ENCODE measurements at places on chromosomes 12 and 14.

DNA sequence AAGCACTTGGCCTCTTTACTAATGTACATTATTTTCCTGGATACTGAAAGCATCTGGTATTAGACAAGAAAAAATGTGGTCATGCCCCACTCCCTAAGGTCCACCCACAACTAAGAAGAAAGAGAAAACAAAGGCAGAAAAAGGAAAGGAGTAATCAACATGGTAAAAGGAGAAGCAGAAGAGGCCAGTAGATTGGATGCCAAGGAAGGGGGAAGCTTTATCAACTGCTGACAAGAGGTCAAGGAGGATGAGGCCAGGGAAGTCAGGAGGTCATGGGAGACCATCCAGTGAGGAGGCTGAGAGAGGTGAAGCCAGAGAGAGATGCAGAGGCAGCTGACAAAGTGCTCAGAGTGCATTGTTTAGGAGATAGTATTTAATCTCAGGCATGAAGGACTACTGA is 383.5 kb downstream of the ZFP36L1 start:
- no peak for DNase-seq

- DNase-seq, result no peak
Measured at GRCh38 chr14:96121660-96122395, 82.7 kb downstream of the C14orf132 start.

GRCh38 chr14:70832561-70833305 is 23.4 kb upstream of the MAP3K9 start:
- no peak for DNase-seq

GRCh38 chr12:80044694-80045046 is 54.7 kb upstream of the OTOGL start:
- DNase-seq, result no peak

DNA sequence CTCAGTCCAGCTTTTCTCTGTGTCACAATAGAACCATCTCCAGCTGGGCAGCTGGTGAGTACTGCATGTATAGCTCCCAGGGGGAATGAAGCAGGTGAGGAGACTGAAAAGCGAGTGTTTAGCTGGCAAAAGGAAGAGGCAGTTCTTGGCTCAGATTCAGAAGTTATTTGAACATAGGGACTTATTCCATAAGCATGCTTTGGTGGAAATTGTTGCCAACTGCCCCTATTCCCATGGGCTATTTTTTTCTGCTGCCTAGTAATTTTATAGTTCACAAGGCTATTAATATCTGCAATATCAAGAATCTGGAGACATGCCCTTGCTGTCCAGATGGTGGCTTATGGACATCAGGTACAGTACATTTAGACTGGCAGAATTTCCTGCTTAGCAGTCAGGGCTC is 1112.7 kb downstream of the LRFN5 start:
- DNase-seq, result no peak

DNA sequence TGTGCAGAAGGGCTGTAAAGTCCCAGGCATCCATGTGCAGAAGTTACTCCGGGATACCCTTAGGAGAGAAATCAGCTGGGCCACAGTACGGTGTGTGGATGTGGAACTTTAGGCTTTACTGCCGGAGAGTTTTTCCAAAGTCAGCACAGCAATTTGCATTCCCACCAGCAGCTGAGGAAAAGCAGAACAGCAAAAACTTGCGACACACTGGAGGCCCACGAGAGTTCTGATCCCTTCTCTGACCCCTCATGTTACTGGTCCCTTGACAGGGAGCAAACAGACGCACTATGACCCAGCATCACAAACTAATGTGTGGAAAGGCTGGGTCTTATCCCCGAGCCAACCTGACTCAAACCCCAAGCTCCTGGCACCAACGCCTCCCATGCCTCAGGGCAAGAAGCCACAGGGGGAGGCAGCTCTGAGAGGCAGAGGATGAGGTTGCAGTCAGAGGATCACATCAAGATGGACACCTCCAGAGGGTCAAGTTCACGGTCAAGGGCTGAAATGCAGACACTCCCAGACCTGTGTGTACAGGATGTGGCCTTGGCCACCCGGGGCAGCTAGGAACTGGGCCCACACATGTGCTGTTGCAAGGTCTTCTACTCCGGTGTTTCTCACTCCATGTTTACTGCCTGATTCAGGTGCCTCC is 38.6 kb downstream of the CCDC88C start:
- no peak for DNase-seq

DNA sequence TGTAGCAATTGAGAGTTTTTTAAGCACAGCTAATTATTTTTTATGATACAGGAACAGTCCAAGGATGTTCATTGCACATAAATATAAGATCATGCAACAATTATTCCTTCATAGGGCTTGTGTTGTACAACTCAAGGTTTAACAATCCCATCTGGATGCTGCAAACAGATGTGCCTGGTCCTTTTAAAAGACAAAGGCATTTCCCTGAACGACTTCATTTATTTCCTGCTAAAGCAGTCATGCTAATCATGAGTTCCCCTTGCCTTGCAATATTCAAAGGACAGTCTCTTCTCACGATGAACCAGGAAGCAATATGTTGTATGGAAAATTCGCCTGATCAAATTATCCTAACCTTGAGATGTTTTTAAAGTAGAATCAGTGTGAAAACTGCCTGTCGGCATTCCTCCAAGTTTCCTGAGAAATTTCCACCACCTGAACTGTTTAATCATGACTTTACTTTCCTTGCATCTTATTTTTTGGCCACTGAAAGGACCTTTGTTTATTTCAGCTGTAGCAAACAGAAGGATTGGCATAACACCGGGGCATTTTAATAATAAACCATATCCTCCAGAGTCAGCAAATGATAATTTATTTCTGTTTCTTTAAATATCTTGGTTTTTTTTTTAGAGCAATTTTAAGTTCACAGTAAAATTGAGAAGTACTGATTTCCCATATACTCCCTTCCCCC is 33.9 kb upstream of the TSPAN8 start:
- DNase-seq, result no peak

- no peak for DNase-seq
Measured at GRCh38 chr14:72906316-72906715, 12.4 kb upstream of the DPF3 start.

DNA sequence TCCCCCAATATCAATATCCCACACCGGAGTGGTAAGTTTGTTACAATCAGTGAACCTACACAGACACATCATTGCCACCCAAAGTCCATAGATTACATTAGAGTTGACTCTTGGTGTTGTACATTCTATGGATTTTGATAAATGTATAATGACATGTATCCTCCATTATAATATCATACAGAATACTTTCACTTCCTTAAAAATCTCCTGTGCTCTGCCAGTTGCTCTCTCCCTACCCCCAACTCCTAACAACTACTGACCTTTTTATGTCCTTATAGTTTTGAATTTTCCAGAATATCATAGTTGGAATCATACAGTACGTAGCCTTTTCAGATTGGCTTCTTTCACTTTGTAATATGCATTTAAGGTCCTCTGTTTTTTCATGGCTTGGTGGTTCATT is 48.4 kb downstream of the SLC4A8 start:
- no peak for DNase-seq

DNA sequence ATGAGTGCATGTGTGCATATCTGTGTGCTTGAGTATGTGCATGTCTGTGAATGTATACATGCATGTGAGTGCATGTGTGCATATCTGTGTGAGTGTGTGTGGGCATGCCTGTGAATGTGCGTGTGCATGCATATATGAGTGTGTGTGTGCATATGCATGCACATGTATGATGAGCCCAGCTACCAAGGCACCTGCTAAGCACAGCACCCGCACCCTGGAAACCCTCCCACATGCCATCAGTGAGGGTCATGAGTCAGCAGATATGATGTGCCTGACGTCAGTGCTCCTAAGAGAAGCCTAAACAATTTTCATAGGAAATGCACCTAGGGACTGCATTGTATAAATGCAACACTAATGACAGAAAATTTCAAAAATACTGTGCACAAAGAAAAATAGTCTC is 151.1 kb downstream of the KIF26A start:
- DNase-seq, result no peak

DNA sequence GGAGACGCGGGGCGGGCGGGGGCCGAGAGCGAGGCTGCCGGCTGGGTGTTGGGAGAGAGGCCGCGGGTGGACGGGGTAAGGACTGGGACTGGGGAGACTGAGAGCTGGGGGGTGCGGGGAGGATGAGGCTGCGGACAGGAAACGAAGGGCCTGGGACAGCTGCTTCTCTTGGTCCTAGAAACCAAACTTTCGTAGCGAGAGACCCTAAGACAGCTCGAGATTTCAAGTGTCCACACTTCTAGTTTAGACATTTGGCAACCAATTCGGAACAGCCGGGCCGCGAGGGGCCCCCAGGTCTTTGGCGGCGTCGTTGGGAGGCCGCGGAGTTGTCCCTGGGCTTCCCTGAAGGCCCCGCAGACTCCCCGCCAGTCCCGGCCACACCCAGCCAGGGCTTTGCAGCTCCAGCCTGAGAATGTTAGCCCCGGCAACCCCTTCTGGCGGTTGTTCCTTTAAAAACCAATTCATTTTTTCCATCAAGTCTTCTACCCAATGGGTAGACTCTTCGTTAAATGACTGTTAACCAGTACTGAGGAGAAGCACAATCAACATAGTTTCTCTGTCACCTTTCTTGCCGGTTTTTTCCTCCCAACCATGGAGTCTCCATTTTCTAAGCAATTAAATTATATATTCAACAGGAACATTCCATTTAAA is 11.5 kb downstream of the NKX2-1 start:
- no peak for DNase-seq

DNA sequence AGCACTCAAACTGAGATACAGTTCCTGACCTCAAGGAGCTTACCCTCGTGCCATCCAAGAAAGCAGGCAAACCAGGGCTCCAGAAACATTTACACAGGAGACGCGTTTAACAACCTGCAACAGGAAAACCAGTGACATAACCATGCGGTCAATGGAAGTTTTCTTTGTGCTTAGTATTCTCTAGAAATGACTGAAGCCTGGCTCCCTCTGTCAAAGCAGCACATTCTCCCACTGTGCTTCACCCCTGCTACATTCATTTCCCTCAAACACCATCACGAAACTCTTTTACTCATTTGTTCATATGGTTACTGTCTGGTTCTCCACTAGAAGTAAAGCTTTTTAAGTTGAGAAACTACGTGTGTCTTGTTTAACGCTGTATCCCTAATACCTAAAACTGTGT is 161.3 kb upstream of the CCND2 start:
- DNase-seq, result no peak

DNA sequence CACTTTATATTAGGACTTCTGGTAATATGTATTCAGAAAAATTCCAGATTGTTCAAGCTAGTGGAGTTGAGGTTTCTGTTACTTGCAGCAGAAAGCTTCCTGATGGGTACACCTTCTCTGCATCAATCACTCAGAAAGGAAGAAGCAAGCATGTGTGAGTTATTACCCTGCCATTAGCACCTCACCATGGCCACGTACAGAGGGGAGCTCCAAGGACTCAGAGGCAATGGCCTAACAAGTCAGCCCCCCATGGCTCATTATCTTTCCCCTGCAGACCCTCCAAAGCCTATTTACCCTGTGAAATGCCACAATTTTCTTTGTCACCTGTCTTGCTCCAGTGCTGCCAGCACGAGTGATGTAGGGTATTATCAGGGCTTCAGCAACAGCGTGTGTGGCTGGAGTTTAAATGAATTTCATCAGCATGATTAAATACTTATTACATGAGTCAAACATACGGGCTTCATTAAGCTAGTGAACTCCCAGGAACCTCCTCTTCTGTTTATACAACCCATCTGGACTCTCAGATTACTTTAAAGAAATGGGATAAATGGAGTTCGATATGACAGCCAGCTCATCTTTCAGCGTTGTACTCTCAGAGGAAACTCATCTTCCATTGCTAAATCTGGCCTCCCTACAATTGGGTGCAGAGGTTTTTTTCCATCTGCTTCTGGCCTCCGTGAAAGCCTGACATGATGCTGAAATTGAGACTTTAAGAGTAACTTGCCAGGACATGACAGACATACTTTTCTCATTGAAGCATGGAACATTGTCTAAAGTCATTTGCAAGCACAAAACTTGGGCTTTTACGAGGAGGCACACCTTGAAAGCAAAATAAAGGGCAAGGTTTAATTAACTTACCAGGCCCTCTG is 135.9 kb downstream of the TMEM30B start:
- no peak for DNase-seq

GRCh38 chr14:104475256-104475655 is 104.3 kb upstream of the C14orf180 start:
- DNase-seq, result no peak

DNA sequence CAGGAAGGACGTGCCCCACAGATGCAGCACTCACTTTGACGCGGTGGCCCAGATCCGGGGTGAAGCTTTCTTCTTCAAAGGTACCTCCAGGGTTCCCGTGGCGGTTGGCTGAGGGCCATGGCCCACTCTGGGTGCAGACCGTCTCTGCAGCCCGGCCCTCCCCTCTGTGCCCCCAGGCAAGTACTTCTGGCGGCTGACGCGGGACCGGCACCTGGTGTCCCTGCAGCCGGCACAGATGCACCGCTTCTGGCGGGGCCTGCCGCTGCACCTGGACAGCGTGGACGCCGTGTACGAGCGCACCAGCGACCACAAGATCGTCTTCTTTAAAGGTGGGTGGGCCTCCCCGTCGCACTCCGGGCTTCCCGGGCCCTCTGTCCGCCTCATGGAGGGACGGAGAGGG is 16.9 kb downstream of the MMP17 start:
- DNase-seq, result no peak

GRCh38 chr12:107649661-107650061 is 35.9 kb upstream of the PWP1 start:
- DNase-seq, result no peak

DNA sequence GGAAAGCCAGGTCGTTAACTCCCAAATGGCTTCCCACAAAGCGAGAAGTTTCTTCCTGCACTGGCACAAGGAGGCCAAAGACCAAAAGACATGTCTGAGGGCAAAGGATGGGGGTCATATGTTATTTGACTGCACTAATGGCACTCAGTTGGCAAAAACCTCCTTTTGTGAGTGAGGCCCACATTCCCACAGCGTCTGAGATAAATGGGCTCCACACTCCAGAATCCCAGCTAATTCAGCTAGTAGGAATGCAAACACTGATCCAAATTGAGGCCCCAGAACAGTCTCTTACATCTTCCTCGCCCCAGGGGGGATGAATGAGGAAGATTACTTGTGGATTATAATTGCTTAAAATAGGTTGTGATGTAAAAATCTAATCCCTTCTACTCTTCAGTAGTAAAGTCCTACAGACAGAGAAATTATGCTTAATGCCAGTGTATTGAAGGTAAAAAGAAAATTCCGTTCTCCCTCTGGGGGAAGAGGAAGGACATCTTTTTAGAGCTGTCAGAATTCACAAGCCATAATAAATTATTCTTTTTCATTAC is 86.4 kb upstream of the PIWIL1 start:
- no peak for DNase-seq

DNA sequence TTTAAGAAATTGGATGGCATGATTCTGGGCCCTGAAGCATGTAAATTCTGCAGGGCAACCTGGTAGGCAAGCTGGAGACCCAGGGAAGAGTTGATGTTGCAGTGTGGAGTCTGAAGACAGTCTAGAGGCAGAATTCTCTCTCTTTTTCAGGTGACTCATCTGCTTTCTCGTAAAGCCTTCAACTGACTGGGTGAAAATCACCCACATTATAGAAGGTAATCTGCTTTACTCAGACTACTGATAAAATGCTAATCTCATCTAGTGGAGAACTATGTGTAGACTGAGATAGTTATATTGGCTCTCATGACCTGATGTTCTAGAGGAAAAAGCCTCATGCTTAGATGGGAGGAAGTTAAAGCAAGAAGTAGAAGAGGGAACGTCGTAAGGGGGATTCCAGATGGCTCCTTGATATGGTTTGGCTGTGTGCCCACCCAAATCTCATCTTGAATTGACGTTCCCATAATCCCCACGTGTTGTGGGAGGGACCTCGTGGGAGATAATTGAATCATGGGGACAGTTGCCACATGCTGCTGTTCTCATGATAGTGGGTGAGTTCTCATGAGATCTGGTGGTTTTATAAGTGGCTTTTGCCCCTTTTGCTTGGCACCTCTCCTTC is 723.8 kb downstream of the BCL11B start:
- DNase-seq, result no peak

Measured in SK-MEL-5 (cell line).